ENCODE measurements at places on chromosomes 12 and 14.
A peak's percentile ranks its signal among the peaks of the same experiment; 100 is the strongest.

- peaks cover 3% of the 10 kb centered on the region for H3K36me3 ChIP-seq
- H3K4me1 ChIP-seq, result peaks cover 19% of the 10 kb centered on the region
- no peak for DNase-seq
- H3K27me3 ChIP-seq, result peaks cover 12% of the 10 kb centered on the region
Measured at GRCh38 chr14:98711453-98711852, 560.5 kb downstream of the BCL11B start.

GRCh38 chr12:24373004-24373403, 423.5 kb upstream of the SOX5 start:
- no peaks in the 10 kb centered on the region for H3K36me3 ChIP-seq
- no peaks in the 10 kb centered on the region for H3K4me1 ChIP-seq
- DNase-seq, result no peak
- H3K27ac ChIP-seq, result no peak overlapping the region

GRCh38 chr12:125882141-125882540, 816.9 kb downstream of the AACS start:
- no peak overlapping the region for H3K4me3 ChIP-seq
- H3K27ac ChIP-seq, result no peak overlapping the region
- DNase-seq, result no peak
- H3K27me3 ChIP-seq, result no peaks in the 10 kb centered on the region
- H3K4me1 ChIP-seq, result no peaks in the 10 kb centered on the region

GRCh38 chr14:39025250-39025809, 77.7 kb downstream of the SEC23A start:
- no peak for DNase-seq
- peaks cover 4% of the 10 kb centered on the region for H3K36me3 ChIP-seq
- H3K4me3 ChIP-seq, result no peak overlapping the region

- DNase-seq, result no peak
- H3K36me3 ChIP-seq, result no peaks in the 10 kb centered on the region
- H3K27ac ChIP-seq, result no peak overlapping the region
- H3K4me3 ChIP-seq, result no peak overlapping the region
Measured at GRCh38 chr12:99707883-99708282, 60.3 kb downstream of the GARIN6 start.

DNA sequence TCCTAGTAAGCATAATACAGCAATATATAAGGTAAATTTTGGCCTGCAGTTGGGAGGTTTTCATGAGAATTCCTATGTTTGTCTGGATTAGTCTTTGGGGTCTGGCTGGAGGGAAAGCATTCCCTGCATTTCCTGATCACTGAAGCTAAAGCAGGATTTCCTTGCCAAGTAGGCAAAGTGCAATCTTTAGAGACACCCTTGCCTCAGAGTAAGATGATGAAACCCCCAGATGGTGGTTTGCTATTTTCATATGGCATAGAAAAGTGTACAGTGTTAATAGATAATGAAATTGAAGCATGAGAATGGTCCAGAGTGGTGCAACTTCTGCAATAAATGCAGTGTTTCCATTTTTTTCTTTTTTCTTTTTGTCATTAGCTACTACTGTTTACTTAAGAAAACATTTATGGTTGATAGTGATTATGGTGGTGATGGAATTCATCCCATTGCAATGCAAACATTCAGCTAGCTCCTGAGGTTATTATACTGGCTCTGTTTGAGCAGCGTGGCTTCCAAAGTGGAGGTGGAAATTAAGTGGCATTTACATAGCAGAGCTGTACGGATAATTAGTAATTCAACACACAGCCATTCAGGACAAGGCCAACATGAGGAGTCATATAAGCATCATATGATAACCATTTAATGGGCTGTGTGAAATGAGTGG, 276.3 kb downstream of the DUSP6 start:
- H3K4me3 ChIP-seq, result no peak overlapping the region
- DNase-seq, result no peak
- no peaks in the 10 kb centered on the region for H3K4me1 ChIP-seq
- H3K27ac ChIP-seq, result no peak overlapping the region
- H3K27me3 ChIP-seq, result peaks cover 1% of the 10 kb centered on the region
- no peaks in the 10 kb centered on the region for H3K36me3 ChIP-seq

- H3K27me3 ChIP-seq, result no peaks in the 10 kb centered on the region
- DNase-seq, result no peak
- H3K4me3 ChIP-seq, result no peak overlapping the region
Measured at GRCh38 chr14:84433961-84434360, 1096.0 kb upstream of the FLRT2 start.

GRCh38 chr14:24108336-24108874, 6.2 kb upstream of the DCAF11 start:
- no peaks in the 10 kb centered on the region for H3K36me3 ChIP-seq
- H3K4me1 ChIP-seq, result peaks cover 11% of the 10 kb centered on the region
- no peaks in the 10 kb centered on the region for H3K27me3 ChIP-seq
- no peak overlapping the region for H3K4me3 ChIP-seq
- H3K27ac ChIP-seq, result peak overlapping the region; percentile 92

GRCh38 chr14:63654346-63654745, 12.7 kb upstream of the WDR89 start:
- H3K4me3 ChIP-seq, result no peak overlapping the region
- H3K4me1 ChIP-seq, result peaks cover 13% of the 10 kb centered on the region
- DNase-seq, result no peak
- H3K36me3 ChIP-seq, result peaks cover 14% of the 10 kb centered on the region
- no peak overlapping the region for H3K27ac ChIP-seq

DNA sequence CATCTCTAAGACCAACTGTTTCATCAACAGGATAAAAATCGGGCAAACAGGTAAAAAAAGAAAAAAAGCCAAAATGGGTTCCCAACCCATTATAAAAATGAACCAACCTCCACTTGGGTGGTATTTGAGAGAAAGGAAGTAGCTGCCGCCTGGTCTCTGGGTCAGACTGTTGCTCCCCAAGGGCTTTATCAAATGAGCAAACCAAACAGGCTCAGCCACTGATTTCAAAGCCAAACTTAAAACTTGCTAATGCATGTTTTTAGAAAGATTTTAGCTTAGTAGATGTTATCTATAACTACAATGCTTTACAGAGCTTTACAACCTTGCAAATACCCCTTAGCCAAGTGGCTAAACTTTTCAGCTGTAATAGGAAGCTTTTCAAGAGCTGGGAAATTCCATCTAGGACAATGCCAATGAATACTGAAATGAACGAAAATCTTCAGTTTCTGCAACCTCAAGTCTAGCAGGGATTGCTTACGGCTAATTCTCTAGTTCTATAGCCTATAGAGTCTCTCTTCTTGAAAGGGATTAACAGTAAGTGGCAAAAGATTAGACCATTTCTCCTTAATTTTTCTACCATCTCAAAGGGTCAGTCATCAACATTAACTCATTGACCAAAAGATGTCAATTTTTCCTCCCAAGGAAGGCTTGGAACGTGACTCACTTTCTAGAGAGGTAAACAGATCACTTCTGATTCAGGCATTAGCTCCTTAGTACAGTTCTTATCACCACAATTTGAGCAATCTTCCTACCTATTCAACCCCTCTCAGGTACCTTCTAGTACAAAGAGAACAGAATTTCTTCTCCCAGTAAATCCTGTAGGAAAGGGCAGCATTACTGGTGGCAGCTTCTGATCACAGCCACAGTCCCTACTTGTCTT, 4.2 kb downstream of the PPM1H start:
- H3K27ac ChIP-seq, result no peak overlapping the region
- H3K27me3 ChIP-seq, result peaks cover 36% of the 10 kb centered on the region
- no peak for DNase-seq

- no peak overlapping the region for H3K4me3 ChIP-seq
- peak overlapping the region; percentile 23 for H3K27ac ChIP-seq
- peaks cover 16% of the 10 kb centered on the region for H3K4me1 ChIP-seq
- DNase-seq, result no peak
- no peaks in the 10 kb centered on the region for H3K36me3 ChIP-seq
- peaks cover 5% of the 10 kb centered on the region for H3K27me3 ChIP-seq
Measured at GRCh38 chr14:97276573-97276972, 479.4 kb downstream of the VRK1 start.

DNA sequence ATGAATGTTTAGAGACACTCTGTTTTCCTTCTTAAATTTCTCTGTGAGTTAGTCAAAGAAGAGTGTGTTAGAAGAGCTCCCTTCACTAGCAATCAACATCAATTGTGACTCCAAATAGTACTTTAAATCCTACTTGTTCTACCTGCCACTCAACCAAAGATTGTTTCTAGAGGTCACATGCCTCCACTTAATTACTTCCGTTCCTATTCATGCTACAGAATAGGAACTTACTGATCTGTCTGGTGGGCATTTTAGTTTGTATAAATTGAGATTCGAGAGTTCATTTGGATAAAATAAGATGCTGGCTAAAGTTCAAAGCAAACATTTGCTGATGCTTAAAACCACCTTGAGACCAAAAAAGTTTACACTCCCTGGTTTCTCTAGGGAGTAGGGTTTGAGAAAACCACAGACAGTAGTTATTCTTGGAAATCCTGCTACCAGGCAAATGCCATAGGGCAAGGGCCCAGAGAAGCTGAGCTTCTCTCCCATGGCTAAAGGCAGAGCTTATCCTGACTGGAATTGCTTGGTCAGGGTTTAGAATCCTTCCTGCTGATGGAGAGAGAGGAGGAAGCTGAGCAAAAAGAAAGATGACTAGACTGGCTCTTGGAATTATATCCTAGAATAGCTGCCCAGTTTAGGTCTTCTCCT, 389.6 kb upstream of the ATP2B1 start:
- no peaks in the 10 kb centered on the region for H3K36me3 ChIP-seq
- DNase-seq, result no peak
- no peak overlapping the region for H3K4me3 ChIP-seq
- no peaks in the 10 kb centered on the region for H3K27me3 ChIP-seq

DNA sequence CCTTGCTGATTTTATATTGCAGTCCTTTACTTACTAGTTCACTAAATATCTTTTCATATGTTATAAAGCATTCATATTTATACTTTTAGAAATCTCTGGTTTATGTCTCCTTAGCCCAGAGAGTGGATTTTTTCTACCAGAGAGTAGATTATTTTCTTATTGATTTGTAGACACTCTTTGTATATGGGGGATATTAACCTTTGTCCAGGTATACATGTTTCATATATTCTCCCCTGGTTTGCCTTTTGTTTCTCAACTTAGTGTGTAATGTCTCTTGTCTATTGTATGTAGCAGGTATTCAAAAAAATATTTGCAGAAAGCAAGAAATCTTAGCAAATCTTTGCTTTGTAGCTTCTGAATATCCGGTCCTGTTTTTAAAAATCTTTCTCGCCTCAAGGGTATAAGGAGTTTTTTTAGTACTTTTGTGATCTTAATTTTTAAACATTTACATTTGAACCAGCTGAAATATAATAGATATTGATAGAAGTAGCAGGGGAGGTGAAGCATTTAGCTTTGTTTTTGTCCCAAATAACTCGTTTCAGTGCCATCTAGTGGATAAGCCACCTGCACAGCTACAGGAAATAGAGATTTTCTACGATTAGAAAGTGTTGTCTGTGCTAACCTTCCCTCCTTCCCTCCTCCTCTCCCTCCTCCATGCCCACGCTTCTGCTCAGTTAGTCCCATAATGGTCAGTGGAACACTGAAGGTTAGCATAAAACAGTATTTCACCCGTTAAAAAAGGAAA, 97.0 kb downstream of the PHETA1 start:
- H3K36me3 ChIP-seq, result no peaks in the 10 kb centered on the region
- no peak overlapping the region for H3K27ac ChIP-seq
- no peak for DNase-seq
- H3K27me3 ChIP-seq, result peaks cover 17% of the 10 kb centered on the region

DNA sequence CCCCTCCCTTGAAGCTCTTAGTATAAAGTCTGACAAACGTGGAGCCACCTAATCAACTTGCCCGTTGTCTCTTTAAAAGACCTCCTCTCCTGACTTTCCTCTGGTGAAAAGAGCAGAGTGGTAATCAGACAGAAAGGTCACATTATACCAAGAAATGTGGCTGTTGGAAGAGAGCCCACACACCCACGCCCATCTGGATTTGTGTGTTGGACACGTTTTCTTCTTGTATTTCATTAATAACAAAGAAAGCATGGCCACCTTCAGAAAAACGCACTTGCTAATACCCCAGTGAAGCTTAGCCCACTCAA, 41.3 kb downstream of the CCDC60 start:
- no peaks in the 10 kb centered on the region for H3K4me1 ChIP-seq
- peaks cover 7% of the 10 kb centered on the region for H3K27me3 ChIP-seq
- no peak overlapping the region for H3K4me3 ChIP-seq
- H3K36me3 ChIP-seq, result no peaks in the 10 kb centered on the region
- no peak for DNase-seq

DNA sequence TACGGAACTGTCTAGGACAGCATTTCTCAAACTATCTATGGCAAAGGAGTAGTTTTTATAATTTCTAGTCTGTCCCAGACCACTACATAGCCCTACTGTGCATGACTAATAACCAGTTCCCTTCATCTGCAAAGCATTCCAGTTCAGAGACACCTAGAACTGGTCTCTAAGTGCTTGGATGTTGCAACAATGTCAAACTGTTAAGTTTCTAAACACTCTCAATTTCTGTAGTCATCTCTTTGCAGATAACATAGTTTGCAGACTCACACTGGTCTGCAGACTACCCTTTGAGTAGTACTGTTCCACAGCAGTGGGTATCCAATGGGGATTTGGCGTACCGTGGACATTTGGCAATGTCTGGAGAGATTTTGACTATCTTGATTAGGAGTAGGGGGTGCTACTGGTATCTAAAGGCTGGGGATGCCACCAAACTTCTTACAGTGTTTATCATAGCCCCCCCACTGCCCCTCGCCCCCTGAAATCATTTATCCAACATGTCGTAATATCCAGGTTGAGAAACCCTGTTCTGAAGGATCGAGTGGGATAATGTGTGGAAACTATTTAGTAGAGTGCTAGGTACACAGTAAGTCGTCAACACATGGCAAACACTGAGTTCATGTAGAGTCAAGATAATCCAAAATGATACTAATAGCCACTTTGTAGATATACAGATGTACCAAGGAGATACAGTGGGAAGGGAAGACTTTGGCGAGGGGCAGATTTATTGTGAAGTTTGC, 1.7 kb downstream of the C12orf76 start:
- H3K4me1 ChIP-seq, result peaks cover 29% of the 10 kb centered on the region
- DNase-seq, result no peak
- H3K27ac ChIP-seq, result no peak overlapping the region
- H3K27me3 ChIP-seq, result no peaks in the 10 kb centered on the region

- H3K4me3 ChIP-seq, result no peak overlapping the region
- no peak overlapping the region for H3K27ac ChIP-seq
- no peaks in the 10 kb centered on the region for H3K27me3 ChIP-seq
- peaks cover 28% of the 10 kb centered on the region for H3K4me1 ChIP-seq
- no peaks in the 10 kb centered on the region for H3K36me3 ChIP-seq
Measured at GRCh38 chr14:97959251-97959650, 1162.1 kb downstream of the VRK1 start.

GRCh38 chr14:80988735-80989429, 33.5 kb downstream of the TSHR start:
- H3K36me3 ChIP-seq, result no peaks in the 10 kb centered on the region
- H3K4me3 ChIP-seq, result no peak overlapping the region
- no peak for DNase-seq

GRCh38 chr12:46367351-46368029, 5.1 kb downstream of the SLC38A2 start:
- peaks cover 59% of the 10 kb centered on the region for H3K4me1 ChIP-seq
- H3K27me3 ChIP-seq, result no peaks in the 10 kb centered on the region
- peaks cover 94% of the 10 kb centered on the region for H3K36me3 ChIP-seq
- DNase-seq, result no peak
